ENCODE measurements at places on chromosomes 7 and 10.

GRCh38 chr10:132979491-132980425 lies 37.4 kb upstream of the CFAP46 start:
- no peak for DNase-seq

DNA sequence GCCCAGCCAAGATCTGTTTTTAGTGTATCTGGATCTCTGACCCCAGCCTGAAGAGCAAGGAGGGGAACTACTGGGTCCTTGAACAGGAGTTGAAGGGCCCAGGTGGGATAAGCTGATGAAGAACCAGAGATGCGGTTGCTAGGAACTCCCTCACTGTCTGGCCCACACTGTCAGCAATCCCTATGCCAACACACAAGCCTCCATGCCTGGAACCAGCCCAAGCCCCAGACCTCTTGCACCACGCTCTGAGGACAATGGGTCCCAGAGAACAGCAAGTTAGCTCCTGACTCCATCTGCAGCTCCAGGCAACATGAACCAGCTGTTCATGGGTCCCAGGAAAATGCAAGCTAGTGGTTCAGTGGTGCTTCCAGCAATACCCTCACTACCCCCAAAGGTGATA lies 2.4 kb downstream of the NAT16 start:
- no peak for DNase-seq

DNA sequence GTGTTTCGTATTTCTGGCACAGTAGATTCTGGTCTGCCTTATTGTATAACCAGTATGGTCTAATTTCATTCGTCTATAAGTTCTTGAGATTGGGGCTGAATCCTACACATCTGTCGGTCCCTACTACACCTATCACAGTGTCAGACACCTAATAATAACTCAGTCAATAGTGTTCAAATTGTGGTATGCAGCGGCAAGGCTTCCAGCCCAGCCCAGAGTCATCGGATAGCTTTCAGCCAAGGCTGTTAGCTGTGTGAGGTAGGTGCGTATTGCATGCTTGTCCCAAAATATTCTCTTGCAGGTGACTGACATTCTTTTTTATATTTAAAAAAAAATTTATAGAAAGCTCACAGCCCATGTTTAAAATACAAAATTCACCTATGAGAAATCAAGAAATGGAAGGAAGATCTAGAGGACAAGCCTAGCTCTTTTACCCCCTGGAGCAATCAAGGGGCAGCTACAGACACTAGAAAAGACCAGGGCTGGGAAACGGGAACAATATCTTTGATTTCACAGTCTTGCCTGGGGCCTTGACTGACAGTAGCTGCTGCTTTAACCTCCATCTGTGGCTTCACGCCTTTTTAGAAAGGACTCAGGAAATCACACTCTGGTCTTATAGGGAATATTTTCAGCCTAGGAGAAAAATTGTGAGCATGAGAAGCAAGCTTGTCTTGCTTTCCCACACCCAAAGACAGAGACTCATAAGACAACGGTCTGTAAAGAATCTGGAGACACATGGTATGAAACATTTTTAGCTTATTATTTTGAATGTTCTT lies 9.5 kb upstream of the ASB4 start:
- no peak for DNase-seq

GRCh38 chr10:79407811-79408795 lies 37.3 kb downstream of the ZCCHC24 start:
- no peak for DNase-seq

GRCh38 chr7:141915565-141915964 lies 634 bp upstream of the OR9A4 start:
- DNase-seq: no peak

DNA sequence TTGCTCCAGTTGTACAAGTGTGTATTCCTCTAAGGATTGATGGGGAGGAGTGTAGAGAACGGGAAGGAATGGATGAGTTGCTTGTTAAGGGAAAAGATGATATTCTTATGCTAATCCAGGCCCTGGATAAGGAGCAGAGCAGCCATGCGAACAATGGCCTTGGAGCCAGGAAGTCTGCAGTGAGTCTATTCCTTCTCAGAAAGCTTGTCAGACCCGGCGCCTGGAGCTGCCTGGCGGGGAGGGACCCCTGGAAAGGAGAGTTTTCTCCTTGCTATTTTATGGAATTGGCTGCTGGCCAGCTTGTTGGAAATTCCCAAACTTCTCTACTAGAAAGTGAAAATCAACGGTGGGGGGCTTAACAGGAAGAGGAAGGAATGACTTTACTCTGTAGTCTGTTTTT lies 89.1 kb downstream of the MMRN2 start:
- no peak for DNase-seq

GRCh38 chr10:6766131-6766801 lies 186.2 kb upstream of the PRKCQ start:
- DNase-seq: no peak

DNA sequence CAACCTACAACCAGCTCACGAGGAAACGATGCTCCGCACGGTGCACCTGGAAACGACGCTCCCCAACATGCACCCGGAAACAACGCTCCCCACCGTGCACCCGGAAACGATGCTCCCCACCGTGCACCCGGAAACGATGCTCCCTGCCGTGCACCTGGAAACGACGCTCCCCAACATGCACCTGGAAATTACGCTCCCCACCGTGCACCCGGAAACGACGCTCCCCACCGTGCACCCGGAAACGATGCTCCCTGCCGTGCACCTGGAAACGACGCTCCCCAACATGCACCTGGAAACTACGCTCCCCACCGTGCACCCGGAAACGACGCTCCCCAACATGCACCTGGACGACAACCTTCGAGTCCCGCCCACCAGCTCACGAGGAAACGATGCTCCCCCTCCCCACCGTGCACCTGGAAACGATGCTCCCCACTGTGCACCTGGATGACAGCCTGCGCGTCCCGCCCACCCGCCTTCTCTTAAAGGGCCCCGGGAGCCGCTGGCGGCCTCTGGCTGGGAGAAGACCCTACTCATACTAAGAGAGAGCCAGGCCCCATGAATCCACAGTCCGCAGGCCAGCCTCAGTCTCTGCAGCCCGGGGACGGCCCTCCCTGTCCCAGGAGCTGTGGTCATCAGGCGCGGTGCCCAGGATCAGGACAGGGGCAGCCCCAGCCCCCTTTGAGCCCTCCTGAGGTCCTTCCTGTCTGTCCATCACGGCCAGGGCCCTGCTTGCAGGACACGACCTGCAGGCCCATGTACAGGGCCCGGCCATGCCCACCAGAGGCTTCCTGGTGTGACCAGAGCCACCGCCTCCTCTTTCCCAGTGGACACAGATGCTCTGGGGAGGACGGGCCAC lies 98.3 kb downstream of the PDGFA start:
- no peak for DNase-seq

GRCh38 chr10:88783724-88784123 lies 18.8 kb upstream of the LIPM start:
- DNase-seq: no peak

DNA sequence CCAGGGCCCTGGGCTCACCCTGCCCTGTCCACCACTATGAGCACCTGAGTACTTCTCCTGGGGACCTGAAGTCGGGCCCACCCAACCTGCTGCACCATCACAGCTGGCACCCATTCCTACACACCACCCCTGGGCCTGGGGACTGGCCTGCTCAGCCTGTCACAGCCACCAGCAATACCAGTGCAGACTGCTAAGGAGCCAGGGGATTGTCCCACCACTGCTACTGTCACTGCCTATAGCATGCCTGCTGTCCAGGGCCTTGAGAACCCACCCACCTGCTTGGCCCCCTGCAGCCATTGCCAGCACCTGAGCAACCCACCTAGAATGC lies 624.8 kb upstream of the FOXK1 start:
- DNase-seq: no peak

DNA sequence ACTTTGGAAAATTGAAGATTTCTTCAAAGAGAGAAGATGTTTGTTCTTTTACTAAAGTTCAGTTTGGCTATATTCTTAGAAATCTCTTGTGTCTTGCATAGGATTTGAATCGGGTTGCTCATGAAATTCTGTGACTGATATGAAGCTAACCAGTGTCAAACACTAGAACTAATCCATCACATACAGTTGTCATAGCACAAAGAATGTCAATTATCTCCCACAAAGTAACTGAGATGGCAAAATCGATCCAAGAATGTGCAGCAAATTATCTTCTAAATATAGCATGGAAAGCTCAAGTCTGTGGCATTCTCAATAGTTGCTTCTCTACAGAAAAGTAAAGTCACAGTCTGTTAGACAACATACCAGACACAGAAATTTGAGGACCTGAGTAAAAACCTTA lies 768.1 kb upstream of the LRRN3 start:
- no peak for DNase-seq

DNA sequence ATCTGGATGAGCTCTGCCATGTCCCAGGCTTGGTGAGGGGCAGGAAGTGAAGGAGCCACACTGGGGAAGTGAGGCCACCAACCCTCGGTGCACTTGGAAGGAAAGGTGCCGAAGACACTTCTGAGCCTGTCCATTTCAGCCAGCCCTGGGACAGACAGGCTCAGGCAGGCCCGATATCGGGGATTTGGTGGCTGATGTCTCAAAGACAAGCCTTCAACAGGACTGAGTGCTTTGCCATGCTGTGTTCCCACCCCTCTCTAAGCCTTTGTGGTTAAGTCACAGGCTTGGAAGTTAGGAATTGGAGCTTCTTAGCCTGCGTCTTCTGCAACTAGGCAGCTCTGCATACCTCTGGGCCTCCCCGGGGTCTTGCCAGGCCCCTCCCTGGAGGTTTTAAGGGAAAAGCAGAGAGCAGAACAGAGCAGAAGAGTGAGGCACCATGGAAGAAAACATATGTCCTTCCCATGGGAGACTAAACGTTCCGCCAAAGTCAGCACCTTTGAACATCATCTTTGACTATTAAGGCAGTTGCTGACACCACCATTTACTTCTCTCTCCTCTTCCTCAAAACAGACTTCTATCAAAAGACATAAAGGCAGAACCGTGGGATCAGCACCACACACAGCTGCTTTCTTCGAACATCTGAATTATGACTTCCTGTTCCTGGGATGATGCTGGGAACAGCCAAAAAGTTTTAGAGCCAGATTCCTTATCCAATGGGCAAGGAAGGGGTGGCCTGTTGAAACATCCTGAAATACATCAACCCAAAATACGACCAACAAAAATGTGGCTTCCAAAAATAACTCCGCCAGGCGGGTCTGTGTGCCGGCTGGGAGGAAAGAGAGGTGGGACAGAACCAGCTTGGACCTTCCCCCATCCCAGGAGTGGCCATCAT lies 71.8 kb downstream of the AFAP1L2 start:
- DNase-seq: no peak

- DNase-seq: no peak
These were observed 1567.3 kb upstream of the LRRTM3 start for GRCh38 chr10:65358565-65358964.

DNA sequence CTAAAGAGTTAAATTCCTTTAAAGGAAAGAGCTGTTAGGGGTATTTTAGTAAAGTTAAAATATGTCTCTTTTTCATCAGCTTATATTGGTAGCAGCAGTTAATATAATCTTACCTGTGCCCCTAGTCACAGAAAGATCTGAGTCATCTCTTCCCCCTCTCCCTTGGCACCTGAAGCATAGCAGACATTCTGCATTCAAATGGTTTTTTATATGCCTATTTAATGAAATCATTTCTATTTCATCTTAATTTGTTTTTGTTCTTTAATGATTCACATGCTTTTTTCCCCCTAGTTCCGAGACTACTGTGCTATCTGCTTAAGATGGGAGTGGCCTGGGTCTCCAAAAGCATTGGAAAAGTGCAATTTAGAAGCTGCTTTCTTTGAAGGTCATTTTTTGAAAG lies 33.3 kb downstream of the FHIP2A start:
- no peak for DNase-seq

DNA sequence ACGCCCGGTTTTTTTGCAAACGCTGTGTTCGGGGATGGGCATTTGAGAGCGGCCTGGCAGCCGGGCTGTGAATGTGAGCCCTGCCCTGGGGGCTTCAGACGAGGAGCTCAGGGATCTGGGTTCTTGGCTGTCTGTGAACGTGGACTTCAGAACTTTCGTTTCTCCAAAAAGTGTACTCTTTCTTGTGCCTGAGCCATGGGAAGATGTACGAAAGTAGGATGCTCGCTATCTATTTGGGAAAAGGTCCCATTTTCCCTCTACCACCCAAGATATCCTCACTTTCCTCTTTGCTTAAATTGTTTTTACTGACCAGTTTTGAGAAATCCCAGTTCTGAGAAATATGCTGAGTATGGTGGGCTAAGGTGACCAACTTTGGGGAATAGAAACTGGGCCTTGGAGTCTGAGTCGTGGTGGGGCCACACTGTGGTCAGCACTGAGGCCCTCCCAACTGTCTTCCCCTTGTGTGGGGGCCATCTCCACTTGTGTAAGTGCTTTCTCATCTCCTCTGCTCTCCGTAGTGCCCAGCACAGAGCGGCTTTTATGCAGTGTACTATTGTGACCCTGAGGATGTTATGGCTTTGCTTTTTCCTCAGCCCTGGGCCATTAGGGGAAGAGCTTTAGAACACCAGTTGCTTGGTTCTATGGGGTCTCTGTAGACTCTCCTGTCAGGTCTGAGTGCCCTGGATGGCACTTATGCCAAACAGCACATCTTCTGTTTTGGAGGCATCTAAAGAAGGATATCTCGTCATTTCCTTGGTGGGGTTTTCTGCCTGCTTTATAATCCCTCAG lies 918 bp downstream of the DBNL start:
- no peak for DNase-seq

- no peak for DNase-seq
These were observed 12.0 kb upstream of the TMEM26 start for GRCh38 chr10:61465171-61465496.

DNA sequence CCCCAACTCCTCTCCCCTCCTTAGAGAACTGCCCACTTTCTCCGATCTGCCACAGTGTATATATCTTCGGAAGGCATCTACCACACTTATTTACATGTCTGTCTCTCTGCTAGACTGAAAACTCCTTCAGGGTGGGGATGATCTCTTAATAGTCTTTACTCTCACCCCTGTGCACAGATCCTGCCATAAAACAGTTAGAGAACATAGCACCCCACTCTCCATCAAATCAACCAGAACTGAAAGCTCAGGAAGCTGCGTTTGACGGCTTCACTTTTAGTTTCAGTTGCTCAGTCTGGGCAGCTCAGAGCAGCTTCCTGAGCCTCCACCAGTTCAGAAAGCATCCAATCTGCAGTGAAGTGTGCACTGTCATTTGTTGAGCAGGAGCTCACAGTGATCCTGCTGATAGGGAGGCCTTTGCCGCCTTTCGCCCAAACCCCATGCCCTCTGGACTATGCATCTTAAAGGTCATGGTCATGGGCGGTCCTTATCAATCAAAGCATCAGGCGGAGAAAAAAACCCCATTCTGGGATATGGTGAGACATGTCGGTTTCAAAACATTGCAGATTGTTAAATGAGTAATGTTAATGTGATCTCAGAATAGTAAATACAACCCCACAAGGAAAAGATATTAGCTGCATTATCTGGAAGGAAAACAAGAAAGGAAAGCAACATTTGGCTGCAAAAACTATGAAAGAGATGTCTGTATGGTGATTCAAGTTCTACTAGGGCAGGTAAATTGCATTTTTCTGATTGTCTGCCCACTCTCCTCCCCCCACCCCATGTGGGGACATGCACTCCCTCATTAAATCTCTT lies 167.1 kb upstream of the ADO start:
- peak; percentile 71 for DNase-seq

GRCh38 chr7:65251851-65252620 lies 121.6 kb upstream of the ZNF92 start:
- peak; percentile 50 for DNase-seq

Data from activated naive CD4-positive, alpha-beta T cell treated with Interleukin-2 at 50 U/mL for 16 hours (primary cell).